ENCODE measurements at places on chromosomes 2 and 18.
A peak's percentile ranks its signal among the peaks of the same experiment; 100 is the strongest.

- peak; percentile 40 for DNase-seq
Observed at GRCh38 chr18:75131381-75132000, 77.4 kb downstream of the PTGR3 start.

GRCh38 chr18:48313792-48314191 lies 95.4 kb downstream of the ZBTB7C start:
- DNase-seq, result peak; percentile 35

DNA sequence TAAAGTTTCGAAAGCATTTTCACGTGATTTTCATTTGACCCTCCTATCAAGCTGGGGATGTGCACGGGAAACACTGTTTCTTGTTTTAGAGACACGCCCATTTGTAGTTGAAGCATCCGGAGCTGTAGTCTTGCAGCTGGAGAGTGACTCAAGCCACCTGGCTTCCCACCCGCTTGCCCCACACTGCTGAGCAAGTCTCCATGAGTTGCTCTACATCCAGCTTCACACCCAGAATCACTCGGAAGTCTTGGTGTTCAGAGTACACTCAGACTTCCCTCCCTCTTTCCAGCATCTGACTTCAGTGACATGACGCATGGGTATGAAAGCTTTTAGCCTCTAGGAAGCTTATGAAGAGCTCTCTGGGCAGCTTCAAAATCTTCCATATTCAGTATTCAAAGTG lies 262.4 kb downstream of the NBAS start:
- no peak for DNase-seq

DNA sequence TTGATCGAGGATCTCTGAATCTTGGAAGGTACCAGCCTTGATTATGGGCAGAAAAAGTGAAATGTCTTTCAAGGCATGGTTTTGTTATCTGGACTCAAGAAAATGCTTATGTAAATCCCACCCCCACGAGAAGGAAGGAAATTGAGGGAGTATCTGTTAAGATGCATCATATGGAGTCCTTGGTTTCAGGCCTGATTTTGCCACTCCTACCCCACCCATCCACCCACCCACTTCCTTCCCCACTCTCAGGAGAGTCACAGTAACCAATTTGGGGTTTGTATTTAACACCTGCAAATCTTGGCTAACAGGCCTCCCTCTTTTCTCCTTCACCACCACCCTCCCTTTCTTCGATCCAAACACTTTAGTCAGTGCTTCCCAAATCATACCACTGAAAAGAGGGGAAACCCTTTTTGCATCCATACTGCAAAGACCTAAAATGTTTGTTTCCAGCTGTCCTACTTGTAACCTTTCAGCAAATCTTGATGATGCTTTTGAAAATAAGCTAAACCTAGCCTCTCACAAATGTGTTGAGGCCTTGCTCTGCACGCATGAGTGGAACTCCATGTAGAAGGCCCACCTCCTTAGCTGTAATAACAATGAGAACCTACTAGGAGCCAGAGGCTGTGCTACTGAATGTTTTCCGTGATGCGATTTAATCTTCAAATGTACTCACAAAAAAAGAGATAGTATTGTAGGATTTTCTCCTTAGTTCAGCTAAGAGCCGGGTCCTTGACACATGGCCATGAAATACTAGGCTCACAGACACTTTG lies 34.8 kb downstream of the POU3F3 start:
- DNase-seq, result no peak

- DNase-seq, result no peak
Observed at GRCh38 chr18:7170292-7170691, 52.7 kb upstream of the LAMA1 start.

All from posterior vena cava (tissue), 2 donors.